ENCODE measurements at places on chromosomes 1 and 21.

DNA sequence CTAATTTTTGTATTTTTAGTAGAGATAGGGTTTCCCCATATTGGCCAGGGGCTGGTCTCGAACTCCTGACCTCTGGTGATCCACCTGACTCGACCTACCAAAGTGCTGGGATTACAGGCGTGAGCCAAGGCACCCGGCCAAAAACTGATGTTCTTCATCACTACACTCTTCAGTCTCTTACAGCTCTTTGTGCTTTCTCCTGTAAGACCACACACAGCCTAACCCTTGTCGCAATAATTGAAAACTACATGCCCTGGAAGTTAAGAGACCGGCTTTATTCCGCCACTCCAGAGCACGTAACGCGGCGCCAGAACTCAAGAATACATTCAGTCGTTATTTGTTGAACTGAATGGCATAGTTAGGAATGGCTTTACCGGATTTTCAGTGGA lies 552 bp downstream of the GPATCH4 start:
- DNase-seq, result no peak

DNA sequence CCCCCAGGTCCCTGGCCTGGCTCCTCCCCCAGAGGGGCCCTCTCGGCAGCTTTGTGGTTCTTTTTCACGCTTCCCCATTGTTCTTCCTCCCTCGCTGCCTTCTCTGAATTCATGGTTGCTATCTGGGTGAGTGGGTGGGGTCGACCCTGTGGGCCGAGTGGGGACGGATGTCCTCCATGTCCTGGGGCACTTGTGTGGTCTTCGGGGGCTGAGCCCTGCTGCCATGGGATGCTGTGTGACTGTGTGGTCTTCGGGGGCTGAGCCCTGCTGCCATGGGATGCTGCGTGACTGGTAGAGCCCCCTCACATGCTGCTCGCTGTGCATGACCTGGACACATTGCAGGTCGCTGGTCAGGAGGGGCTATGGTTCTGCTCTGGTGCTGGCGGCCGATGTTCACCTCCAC lies 21.6 kb upstream of the DIP2A start:
- DNase-seq, result no peak

DNA sequence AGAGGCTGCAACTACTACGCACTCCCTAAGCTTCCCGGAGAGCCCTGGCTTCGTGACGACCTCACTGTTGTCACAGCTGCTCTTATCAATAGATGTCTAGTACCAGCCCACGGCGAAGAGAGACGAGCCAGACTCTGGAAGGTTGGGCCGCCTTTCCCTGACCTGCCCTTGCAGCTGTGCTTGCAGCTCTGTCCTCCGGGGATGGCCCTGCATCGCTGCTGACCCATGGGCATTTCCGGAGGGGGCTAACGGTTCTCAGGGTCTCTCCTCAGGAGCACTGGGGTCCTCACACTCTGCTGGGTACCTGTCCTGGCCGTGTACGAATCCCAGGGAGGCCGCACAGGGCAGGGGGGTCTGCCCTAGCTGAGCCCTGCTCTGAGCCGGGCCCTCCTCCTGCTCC lies 93.8 kb upstream of the COL6A1 start:
- no peak for DNase-seq

DNA sequence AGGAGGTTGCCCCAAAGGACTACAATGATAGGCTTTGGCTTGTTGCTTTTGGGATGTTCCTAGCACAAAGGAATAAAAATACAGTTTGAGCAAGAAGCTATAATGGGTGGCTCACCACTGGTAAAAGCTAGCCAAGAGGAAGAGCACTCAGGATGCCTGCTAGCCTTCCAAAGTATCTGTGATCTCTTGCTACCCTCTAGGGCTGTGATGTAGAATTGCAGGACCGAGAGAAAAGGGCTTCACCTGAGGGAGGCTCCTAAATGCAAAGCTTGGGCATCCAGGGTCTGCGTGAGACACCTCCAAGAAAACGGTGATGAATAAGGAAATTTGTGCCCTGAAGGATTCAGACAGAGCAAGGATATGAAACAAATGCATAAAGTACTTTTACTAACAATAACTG lies 17.7 kb downstream of the IVL start:
- no peak for DNase-seq

- DNase-seq, result no peak
These were observed 17.1 kb downstream of the DNASE2B start for GRCh38 chr1:84415396-84415795.

DNA sequence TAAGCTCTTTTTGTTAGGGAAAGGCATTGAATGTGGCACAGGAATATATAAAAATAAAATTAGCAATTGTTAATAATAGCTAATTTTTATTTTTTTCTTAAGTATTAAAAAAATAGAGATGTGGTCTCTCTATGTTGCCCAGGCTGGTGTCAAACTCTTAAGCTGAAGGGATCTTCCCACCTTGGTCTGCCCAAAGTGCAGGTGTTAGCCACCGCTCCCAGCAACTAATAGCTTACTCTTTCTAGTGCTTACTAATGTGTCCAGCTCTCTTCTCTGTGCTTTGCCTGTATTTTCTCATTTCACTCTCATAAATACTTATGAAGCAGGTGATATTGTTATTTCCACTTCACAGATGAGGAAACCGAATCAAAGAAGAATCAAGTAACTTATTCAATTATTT lies 13.4 kb upstream of the IL24 start:
- DNase-seq, result no peak

Measured in activated T-cell treated with anti-CD3 and anti-CD28 coated beads, Interleukin-2, amount 50 U/mL, for 48 hours (primary cell).